ENCODE measurements at places on chromosomes 12 and 14.

GRCh38 chr14:92680781-92681650 lies 67.4 kb downstream of the LGMN start:
- DNase-seq = peak; percentile 29

GRCh38 chr12:44677724-44678123 lies 198.4 kb downstream of the NELL2 start:
- no peak for DNase-seq

DNA sequence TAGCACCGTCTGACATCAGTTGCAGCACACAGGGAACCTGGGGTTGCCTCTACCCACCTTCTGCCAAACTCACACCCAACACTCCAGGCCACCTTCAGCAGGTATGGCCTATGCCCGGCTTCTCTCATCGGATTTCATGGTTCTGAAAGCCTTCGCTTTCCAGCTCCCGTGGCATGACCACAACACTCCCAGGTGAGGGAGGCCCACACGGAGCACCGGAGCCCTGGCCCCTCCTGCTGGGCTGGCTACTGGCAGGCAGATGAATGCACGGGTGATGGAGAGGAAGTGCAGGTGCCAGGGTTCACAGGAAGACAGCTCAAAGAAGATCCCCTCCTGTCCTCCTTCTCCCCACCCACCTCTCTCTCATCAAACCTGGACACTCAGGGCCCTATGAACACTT lies 37.2 kb downstream of the CACNA2D4 start:
- no peak for DNase-seq

DNA sequence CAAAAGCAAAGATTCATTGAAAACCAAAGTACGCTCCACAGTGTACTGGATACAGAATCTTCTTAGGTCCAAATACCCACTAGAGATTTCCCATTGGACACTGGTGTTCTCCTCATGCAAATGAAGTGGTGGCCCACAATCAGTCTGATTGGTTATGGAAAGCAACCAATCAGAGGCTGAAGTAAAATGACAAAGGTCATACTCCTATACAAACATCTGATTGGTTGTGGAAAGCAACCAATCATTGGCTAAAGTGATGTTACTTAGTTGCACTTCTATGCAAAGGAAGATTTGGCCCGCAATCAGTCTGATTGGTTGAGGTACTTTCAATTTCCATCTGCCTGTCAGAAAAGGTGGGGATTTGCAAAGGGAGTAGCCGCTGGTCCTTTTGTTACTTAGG lies 1.3 kb upstream of the WASHC3 start:
- DNase-seq = no peak

DNA sequence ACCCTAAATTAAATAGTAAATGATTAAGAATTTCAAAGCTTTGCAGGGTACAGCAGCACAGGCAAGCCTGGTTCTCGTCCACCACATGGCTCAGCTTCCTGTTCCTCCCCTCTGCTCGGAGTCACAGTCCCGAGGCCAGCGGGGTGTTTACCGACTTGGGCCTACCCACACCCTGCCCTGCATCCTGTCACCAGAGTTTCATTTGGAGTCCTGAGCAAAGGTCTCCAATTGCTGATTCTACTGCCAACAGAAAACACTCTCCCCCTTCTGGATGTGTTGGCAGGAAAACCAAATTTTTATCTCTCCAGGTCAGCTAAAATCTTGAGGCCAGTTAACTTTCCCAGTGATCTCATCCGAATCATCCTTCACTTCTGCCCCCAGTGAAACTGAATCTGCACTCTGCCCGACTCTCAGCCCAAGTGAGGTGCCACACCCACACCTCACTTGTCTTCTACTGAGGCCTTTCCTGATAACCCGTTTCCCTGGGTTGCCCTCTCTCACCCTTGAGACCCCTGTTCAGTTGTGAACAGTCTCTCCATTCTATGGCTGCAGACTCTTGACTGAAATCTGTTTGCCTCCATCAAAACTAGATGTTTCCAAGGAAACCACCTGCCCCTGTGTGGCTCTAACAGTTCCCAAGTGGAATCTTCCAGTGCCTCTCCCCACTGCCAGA lies 71.2 kb downstream of the VCPKMT start:
- DNase-seq = no peak

- DNase-seq = no peak
These were observed 14.9 kb downstream of the GIT2 start for GRCh38 chr12:109981311-109981710.

GRCh38 chr12:75922944-75923642 lies 108.5 kb downstream of the PHLDA1 start:
- no peak for DNase-seq

DNA sequence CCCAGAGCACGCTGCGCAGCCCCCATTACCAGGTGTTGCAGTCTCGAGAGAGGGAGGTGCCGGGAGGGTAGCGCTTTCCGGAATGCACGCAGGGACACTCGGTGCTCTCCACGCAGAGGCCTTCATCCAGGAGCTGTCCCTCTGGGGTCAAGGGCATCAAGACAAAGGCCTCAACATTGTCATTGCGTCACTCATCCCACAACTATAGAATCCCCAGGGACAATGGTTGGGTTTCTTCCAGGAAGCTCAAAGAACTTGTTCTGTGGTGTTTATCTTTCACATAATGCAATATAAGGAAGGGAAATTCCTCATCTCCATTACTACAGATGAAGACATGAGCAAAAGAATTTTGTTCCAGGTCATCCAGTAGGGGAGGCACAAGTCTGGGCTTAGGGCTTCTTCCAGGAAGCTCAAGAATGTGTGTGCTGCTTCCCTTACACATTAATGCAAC lies 52.1 kb downstream of the VWF start:
- no peak for DNase-seq

- DNase-seq = no peak
These were observed 145.3 kb downstream of the SLC5A8 start for GRCh38 chr12:101064721-101065120.

GRCh38 chr14:38038986-38039385 lies 168.7 kb upstream of the SSTR1 start:
- DNase-seq = no peak

- no peak for DNase-seq
These were observed 120.2 kb downstream of the EMP1 start for GRCh38 chr12:13316587-13317246.

DNA sequence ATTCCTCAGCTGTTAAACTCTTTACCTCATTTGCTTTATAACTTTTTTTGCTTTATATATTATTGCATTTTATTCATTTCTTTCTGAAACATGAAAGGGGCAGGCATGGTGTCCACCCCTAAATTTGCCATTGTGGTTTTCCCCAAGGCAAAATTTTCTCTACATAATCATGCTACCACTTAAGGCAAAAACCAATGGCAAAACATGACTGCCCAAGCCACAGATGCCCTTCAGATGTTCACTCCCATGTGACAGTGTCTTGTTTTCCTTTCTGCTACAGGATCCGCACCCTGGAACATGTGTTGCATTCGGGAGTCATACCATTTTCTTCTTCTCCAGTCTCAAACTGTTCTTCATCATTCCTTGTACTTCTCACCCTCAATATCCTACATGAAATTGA lies 28.3 kb downstream of the TTC5 start:
- no peak for DNase-seq

- no peak for DNase-seq
These were observed 261.2 kb downstream of the EGLN3 start for GRCh38 chr14:33689680-33690079.

Data from C1 segment of cervical spinal cord (tissue), 14 donors.